ENCODE measurements at places on chromosomes 12 and 14.

GRCh38 chr14:79598339-79598738, 613.0 kb downstream of the DIO2 start:
- DNase-seq, result no peak

DNA sequence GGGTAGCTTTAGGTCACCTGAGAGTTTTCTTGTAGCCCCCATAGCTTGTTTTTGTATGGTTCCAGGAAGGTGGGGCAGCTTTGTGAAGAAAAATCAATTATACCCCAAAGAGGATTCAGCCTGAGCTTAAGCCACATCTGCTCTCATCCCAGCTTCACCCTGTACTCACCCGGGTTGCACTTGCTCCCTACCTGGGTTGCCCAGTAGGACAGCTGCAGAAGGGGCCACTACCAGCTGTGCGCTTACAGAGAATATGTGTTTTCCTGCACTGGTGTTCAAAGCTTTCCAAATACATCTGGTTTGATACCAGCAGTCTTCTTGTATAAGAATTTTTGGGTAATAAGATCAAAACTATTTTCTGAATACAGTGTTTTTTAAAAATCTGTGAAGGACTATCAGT, 3.0 kb upstream of the SLC38A1 start:
- DNase-seq, result no peak

DNA sequence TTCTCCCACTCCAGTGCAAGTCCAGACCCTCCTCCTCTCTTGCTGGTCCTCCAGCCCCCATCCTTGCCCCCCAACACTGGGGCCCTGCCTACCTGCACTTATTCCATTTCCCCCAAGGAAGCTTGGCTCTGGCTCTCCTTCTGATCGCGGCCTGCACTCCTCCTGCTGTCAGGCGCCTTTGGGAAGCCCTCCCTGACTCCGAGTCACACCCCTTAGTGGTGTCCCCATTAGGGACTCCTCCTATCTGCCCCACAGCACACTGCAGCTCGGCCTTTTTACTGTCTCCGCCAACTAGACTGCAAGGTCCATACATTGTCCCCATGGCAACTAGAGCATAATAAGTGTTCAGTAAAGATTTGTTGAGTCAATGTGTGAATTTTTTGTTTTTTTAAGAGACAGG, 32.9 kb downstream of the FIGNL2 start:
- DNase-seq, result no peak

DNA sequence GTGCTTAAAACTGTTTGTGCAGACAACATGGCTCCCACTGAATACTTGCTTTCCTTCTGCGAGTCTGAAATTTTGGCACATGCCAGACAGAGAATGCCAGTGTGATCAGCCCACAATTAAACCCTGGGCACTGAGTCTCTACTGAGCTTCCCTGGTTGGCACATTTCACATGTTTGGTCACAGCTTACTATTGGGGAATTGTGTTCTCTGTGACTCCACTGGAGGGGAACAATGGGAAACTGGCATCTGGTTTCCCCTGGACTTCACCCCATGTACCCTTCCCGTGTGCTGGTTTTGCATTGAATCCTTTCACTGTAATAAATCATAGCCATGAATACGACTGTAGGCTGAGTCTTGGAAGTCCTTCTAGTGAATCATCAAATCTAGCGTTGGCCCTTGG, 64.9 kb downstream of the EFCAB11 start:
- DNase-seq, result no peak

DNA sequence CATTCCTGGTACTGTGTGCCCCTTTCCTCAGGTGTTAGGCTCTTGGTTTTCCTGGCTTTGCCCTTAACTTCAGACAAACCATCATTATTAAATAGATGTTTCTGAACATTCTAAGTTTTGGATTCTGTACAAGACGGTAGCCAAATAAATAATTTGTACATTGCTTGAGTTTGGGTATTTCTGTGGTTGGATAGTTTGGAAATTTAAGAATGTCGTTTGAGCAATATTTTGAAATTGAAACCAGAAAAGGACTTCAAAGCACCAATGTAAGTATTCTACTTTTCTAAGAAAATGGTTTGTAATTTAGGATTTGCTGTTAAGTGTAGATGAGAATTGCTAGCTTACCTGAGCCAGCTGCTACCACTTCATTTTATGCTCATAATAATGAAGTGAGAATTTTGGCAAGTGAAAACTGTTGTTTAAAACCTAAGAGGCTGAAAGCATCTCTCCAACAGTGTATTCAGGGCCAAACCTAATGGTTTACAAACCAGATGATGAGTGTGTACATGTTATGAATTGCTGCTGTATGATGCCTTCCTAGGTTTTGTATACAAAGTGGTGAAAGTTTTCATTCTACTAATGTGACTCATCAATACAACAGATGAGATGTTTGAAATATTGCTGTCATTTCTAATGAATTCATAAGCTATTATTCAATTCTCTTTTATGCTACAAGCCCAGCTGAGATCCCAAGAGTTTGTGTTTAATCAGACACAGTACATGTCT, 181.5 kb upstream of the PRKD1 start:
- DNase-seq, result no peak

GRCh38 chr12:124509300-124509675, 58.1 kb downstream of the NCOR2 start:
- peak; percentile 23 for DNase-seq
